Breast epithelium (tissue), 4 donors: ENCODE measurements at places on chromosomes 4 and X. TPM values are rescaled to one million over a fixed set of nuclear protein-coding genes. Genes with fewer than 3 reads are reported as not detected.
A peak's percentile ranks its signal among the peaks of the same experiment; 100 is the strongest.

- DNase-seq, result no peak
These were observed 78.7 kb downstream of the VCX3A start for GRCh38 chrX:6456196-6456595.

The TSPAN6 gene
- 30.9 TPM for total RNA-seq

DNA sequence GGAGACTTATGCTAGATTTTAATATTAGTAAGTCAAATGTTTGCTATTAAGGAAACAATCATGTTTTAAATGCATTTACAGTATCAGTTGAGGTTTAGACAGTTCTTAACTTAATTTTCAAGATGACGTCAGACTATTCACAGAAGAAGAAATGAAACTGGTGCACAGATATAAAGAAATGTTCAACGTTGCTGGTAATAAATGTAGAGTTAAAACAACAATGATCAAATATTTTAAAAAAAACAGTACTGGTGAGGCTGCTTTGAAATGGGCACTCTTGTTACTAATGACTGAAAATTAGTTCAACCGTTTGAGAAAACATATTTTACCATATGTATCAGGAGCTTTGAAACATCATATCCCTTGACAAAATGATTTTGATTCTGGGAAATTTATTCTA, 44.2 kb downstream of the ABHD18 start:
- no peak for DNase-seq

- DNase-seq, result no peak
These were observed 60.9 kb downstream of the RTL9 start for GRCh38 chrX:110419512-110419911.

- no peak for DNase-seq
These were observed 78.5 kb downstream of the MID1IP1 start for GRCh38 chrX:38879631-38880220.

- DNase-seq, result no peak
These were observed 63.7 kb downstream of the SEC24D start for GRCh38 chr4:118772081-118772766.

GRCh38 chr4:139184129-139184528, 7.1 kb upstream of the ELF2 start:
- DNase-seq, result no peak

The UGT2B10 gene
- not detected for total RNA-seq

The SLC9B1 gene
- total RNA-seq, result 0.44 TPM

- no peak for DNase-seq
These were observed 242.3 kb upstream of the PPARGC1A start for GRCh38 chr4:24131954-24132673.

GRCh38 chrX:54961750-54962149, 32.2 kb downstream of the PFKFB1 start:
- DNase-seq, result no peak

- no peak for DNase-seq
These were observed 38.8 kb downstream of the GAB1 start for GRCh38 chr4:143375326-143376073.

The IL15 gene
- 5.6 TPM for total RNA-seq

The BCAP31 gene
- total RNA-seq, result 129 TPM

DNA sequence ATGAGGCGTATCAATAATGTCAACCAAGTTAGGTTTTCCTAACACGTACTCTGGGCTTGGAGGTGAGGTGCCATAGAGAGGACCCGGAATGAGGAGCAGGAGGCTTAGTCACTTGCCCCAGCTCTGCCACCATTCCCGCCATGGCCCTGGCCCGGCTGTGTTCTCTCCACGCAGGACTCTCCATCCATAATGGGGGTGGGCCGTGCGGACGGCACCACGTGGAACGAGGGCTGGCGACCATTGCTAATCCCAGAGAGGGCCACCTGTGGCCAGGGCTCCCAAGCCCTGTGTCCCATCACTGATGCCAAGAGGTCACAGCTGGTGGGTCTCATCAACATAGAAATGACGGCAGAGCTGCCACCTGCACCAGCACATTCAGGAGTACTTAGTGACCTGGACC, 76.4 kb downstream of the JAKMIP1 start:
- DNase-seq, result no peak

The CMC4 gene
- total RNA-seq, result 18.7 TPM

GRCh38 chr4:148273501-148273986, 168.7 kb downstream of the NR3C2 start:
- DNase-seq, result peak; percentile 33

The HTT-AS gene
- total RNA-seq, result not detected

- DNase-seq, result no peak
These were observed 83.3 kb downstream of the SLC7A11 start for GRCh38 chr4:138158746-138159297.

DNA sequence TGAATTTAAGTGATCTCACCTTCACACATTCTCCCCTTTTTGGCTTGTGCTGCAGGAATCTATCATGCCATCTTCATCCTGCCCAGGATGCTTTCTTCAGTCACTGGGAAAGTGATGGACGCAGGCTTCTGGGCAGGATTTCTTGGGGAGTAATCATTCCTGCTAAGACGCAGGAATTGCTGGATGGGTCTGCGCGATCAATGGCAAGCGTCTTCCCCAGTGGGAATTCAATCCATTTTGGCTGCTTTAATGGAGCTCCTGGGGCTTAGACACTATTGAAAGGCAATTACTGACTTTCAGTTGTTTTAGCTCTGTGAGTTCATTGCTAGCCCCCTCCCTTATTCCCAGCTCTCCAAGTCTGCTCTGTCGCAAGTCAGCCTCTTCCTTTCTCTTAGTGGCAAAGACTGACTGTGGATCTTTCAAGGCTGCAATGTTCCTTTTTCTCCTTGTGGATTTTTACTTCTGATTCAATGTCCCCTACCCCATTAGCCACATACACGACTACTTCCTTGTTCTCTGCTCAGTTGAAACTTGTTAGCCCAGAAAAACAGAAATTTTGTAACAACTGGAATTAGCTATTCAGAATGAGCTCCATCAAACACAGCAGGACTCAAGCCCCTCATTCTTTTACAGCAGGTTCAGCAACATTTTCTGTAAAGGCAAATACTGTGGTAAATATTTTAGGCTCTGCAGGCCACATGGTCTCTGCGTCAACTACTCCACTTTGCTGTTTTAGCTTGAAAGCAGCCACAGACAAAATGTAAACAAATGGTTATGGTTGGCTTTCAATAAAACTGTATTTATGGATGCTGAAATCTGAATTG, 154.9 kb downstream of the ASB9 start:
- no peak for DNase-seq

GRCh38 chr4:140049849-140050637, 103.9 kb downstream of the MAML3 start:
- DNase-seq, result no peak

GRCh38 chr4:115501656-115502055, 388.2 kb upstream of the NDST4 start:
- no peak for DNase-seq
